ENCODE measurements at places on chromosomes 16 and 17. TPM values are rescaled to one million over a fixed set of nuclear protein-coding genes. Genes with fewer than 3 reads are reported as not detected.

The LCMT1 gene
- total RNA-seq, result 81.1 TPM

The NDRG4 gene
- total RNA-seq, result 20.8 TPM

The MILR1 gene
- total RNA-seq, result not detected

The FKBP10 gene
- 173 TPM for total RNA-seq

The ATP1B2 gene
- 19.8 TPM for total RNA-seq

The GNGT2 gene
- 1.4 TPM for total RNA-seq

DNA sequence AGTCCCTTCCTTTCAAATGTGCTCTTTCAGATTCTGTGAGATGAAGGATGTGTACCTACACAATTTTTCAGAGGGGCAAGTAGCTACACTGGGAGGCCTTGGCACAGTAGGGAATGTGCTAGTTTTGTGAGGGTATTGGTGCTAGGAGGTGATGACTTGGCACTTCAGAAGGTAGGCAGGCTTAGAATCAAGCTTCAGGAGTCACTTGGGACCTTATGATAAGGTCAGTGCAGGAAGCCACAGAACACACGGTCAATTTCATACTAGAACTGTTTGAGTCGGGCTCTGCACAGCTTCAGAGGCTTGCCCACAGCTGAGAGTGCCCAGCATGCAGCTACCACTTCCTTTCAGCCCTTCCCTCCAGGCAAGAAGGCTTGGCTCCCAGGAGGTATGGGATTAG is 6.1 kb downstream of the CMTM1 start:
- no peak for DNase-seq
- H3K4me1 ChIP-seq, result no peaks in the 10 kb centered on the region
- peaks cover under 1% of the 10 kb centered on the region for H3K27me3 ChIP-seq
- no peaks in the 10 kb centered on the region for H3K36me3 ChIP-seq
- no peak overlapping the region for H3K27ac ChIP-seq

- no peak overlapping the region for H3K4me3 ChIP-seq
- H3K4me1 ChIP-seq, result no peaks in the 10 kb centered on the region
- no peak overlapping the region for H3K27ac ChIP-seq
- no peaks in the 10 kb centered on the region for H3K27me3 ChIP-seq
- DNase-seq, result no peak
Measured at GRCh38 chr16:5386989-5387388, 289.4 kb upstream of the EEF2KMT start.

- no peaks in the 10 kb centered on the region for H3K27me3 ChIP-seq
- H3K4me3 ChIP-seq, result no peak overlapping the region
- DNase-seq, result no peak
Measured at GRCh38 chr17:8923762-8924161, 41.7 kb downstream of the PIK3R5 start.

DNA sequence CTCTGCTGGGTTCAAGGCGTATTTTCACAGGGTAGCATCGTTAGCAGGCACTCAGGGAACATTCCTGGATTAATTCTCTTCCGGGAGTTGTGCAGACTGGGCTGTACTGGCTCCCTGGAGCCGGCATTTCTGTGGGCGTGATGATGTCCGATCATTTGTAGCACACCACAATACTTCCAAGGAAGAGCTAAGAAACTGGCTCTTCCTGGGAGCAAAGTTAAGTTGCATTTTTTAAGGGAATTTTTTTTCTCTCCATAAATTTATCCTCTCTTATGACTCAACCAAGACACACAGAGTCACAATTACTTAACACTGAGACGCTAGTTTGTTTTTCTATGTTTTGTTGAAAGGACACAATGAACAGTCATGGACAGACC is 211.6 kb upstream of the FOXF1 start:
- no peaks in the 10 kb centered on the region for H3K36me3 ChIP-seq
- no peak overlapping the region for H3K27ac ChIP-seq
- H3K4me3 ChIP-seq, result no peak overlapping the region

DNA sequence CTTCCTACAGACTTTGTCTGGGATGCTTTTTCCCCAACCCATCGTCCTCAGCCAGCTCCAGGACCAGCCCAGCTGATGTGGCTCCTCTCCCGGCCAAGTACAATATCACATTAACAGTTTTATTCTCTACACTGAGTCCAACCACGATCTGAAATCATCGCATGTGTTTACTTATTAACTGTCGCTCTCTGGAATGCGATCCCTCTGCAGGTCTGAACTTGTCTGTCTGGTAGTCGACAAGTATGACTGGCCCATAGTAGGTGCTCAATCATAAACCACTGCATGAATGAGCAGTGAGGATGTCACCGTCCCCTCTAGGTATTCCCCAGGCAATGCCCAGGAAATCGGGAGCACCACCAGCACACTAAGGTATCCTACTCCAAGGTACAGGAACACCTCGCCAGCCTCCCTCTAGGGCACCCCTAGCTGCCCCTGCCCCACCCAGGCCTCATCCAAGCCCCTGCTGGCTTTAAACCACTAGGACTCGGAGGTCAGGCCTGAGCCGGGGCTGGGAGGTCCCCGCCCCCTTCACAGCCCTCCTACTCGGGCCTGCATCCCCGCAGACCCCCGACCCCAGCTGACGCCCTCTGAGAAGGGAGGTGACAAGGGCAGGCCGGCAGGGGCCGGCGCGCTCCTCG is 27.7 kb downstream of the RTN4RL1 start:
- DNase-seq, result no peak
- H3K36me3 ChIP-seq, result no peaks in the 10 kb centered on the region
- H3K27me3 ChIP-seq, result peaks cover 28% of the 10 kb centered on the region
- H3K4me1 ChIP-seq, result peaks cover 18% of the 10 kb centered on the region
- no peak overlapping the region for H3K4me3 ChIP-seq

GRCh38 chr16:84498223-84498610 is 6.2 kb downstream of the MEAK7 start:
- no peak overlapping the region for H3K27ac ChIP-seq
- no peaks in the 10 kb centered on the region for H3K4me1 ChIP-seq
- no peaks in the 10 kb centered on the region for H3K27me3 ChIP-seq
- peaks cover 37% of the 10 kb centered on the region for H3K36me3 ChIP-seq
- no peak overlapping the region for H3K4me3 ChIP-seq

DNA sequence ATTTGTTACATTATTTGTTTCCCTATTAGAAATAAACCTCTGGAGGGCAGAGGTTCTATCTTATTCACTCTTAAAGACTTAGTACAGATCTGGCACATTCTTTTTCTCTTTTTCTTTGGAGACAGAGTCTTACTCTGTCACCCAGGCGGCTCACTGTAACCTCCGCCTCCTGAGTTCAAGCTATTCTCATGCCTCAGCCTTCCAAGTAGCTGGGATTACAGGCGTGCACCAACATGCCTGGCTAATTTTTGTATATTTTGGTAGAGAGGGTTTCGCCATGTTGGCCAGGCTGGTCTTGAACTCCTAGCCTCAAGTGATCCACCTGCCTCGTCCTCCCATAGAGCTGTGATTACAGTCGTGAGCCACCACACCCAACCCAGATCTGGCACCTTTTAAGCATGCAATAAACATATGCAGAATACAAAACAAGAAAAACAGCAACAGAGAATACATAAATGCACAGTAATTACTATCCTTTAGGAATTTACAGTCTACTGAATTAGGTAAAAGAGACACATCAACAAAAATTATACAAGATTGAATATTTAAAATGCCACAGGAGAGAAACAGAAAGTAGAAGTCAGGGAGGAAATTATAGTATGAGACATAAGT is 52.1 kb downstream of the GPATCH8 start:
- H3K27ac ChIP-seq, result no peak overlapping the region
- no peak overlapping the region for H3K4me3 ChIP-seq
- no peaks in the 10 kb centered on the region for H3K27me3 ChIP-seq

DNA sequence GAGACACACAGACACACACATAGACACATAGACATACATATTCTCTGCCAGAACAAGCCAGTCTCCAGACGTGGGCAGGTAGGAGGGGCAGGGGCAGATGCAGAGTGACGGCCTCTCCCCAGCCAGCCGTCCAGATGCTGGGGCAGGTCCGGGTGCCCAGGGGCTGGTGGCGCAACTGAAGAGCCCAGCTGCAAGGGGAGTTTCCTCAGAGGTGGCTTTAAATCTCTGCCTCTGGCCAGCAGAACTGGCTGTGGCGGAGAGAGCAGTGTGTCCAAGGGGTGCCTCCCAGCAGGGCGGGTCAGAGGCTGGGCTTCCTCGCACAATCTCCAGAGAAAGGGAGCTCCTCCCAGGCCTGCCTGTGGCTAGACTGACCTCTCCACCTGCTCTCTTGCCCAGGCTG is 9.4 kb upstream of the GCGR start:
- no peak overlapping the region for H3K27ac ChIP-seq
- H3K36me3 ChIP-seq, result no peaks in the 10 kb centered on the region
- H3K4me3 ChIP-seq, result no peak overlapping the region
- H3K27me3 ChIP-seq, result peaks cover 4% of the 10 kb centered on the region
- no peaks in the 10 kb centered on the region for H3K4me1 ChIP-seq

- no peak for DNase-seq
- no peaks in the 10 kb centered on the region for H3K27me3 ChIP-seq
- no peak overlapping the region for H3K27ac ChIP-seq
- peaks cover 11% of the 10 kb centered on the region for H3K4me1 ChIP-seq
Measured at GRCh38 chr16:57739756-57740422, 4.3 kb downstream of the KATNB1 start.

DNA sequence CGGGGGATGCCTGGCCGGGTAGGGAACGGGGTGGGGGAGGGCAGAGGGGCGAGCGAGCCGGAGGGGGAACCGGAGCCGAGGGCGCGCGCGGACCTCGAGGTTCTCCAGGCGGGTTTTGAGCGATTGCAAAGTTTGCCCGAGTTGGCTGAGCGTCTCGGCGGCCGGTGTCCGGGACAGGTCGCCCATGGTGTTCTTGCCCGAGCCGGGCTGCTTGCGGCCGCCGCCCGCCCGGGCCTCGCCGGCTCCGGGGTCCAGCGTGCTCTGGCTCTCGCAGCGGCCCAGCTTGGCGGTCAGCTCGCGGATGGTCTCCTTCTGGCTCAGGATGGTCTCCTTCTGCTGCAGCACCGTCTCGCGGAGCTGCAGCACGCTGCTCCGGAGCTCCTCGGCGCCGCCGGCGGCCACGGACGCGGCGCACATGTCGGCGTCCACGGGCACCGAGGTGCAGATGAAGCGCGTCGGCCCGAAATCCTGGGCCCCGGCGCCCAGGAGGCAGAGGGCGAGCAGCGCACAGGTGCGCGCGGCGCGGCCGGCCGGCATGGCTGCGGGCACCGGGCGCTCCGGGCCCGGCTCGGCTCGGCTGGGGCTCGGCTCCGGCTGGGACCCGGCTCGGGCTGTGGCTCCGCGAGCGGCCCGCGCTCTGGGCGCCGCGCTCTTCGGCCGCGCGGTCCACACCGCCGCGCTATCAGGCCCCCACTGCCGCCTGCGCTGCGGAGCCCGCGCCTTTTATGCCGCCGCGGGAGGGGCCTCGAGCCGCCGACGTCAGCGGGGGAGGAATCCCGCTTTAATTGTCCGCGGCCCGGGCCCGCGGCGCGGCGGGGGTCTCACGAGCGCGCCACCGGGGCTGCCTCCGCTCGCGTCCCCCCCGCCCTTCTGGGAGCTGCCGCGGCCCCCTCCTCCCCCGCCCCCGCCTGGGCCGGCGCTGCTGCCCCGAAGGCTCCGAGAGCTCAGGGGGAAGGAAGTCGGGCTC is at the start of gene NPTX1:
TSS of gene NPTX1 (minus strand) at position 698 of the 967 bp plus-strand sequence. CDS start at position 537, 161 bp downstream.
- DNase-seq, result peak; percentile 64
- H3K27ac ChIP-seq, result no peak within 1 kb of the TSS
- H3K27me3 ChIP-seq, result peaks cover 100% of the 10 kb centered on the region

- peaks cover 58% of the 10 kb centered on the region for H3K27me3 ChIP-seq
- H3K36me3 ChIP-seq, result no peaks in the 10 kb centered on the region
- DNase-seq, result peak; percentile 67
- H3K27ac ChIP-seq, result no peak within 1 kb of the TSS
- H3K4me1 ChIP-seq, result no peaks in the 10 kb centered on the region
Measured at GRCh38 chr17:76585649-76586593, at the start of gene ST6GALNAC2. ST6GALNAC2 (minus strand) TSS chr17:76585860; CDS start chr17:76585808, 52 bp downstream.

- no peak for DNase-seq
- no peaks in the 10 kb centered on the region for H3K4me1 ChIP-seq
- H3K27me3 ChIP-seq, result no peaks in the 10 kb centered on the region
Measured at GRCh38 chr16:27195941-27196595, 7.3 kb upstream of the KDM8 start.

DNA sequence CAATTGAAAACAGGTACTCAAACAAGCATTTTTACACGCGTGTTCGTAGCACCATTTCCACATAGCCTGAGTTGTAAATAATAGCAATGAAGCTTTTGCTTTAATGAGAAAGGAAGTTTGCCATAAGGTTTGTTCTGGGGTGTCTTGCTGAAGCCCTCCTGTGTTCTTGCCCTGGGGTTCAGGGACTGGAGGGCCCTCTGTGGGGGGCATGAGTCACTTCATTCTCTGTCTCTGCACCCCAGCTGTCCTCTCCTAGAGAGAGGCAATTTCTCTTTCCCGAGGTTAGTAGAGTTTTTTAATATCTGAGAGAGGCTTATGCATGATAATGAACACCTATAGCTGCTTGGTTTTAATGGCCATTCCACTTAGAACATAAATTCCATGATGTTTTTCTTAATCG is 9.6 kb downstream of the AFMID start:
- no peaks in the 10 kb centered on the region for H3K4me1 ChIP-seq
- H3K4me3 ChIP-seq, result no peak overlapping the region
- 0 out of 2 replicates have a peak, but pooled peaks cover 2% of the 10 kb centered on the region for H3K36me3 ChIP-seq
- H3K27me3 ChIP-seq, result no peaks in the 10 kb centered on the region
- DNase-seq, result no peak

Measured in H1 (cell line).